ENCODE measurements at places on chromosomes 7 and 10.
A peak's percentile ranks its signal among the peaks of the same experiment; 100 is the strongest.

- peak; percentile 11 for DNase-seq
Measured at GRCh38 chr7:156640949-156641485, 443 bp downstream of the RNF32 start.

DNA sequence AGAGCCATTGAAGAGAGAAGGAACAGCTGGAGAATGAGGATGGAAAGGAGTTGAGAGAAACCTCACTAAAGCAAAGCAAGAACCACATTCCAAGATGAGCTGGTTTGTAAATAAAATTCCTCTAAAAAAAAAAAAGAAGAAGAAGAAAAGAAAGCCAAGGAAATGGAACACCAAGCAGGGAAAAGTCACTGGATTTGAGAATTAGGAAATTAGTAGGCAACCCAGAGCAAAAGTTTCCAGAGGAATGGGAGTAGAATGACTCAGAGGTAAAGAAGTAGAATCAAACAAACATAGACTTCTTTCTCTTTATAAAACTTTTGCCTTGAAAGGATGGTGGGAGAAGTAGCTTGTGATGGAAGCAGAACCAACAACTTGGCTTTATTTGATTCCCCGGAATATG, 3.9 kb downstream of the CH25H start:
- no peak for DNase-seq

GRCh38 chr10:76982671-76983070, 654.9 kb downstream of the KCNMA1 start:
- DNase-seq: no peak

- peak; percentile 38 for DNase-seq
Measured at GRCh38 chr7:2529161-2530070, 9.8 kb downstream of the LFNG start.

DNA sequence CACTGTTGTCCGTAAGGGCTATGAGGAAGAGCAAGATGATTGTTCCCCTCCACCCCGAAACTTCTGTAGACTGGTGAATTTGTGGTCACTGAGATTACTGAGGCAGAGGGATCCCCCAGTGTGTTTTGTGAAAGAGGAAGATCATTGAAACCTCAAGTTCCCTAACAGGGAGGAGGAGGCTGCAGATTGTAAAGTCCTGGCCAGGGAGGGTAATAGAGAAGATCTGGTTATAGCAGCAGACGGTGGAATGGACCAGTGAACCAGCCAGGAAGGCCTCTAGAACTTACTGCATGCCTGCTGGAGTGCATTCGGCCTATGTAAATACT, 31.1 kb downstream of the LMTK2 start:
- no peak for DNase-seq

GRCh38 chr10:18008986-18009385, 57.3 kb downstream of the SLC39A12 start:
- DNase-seq: no peak

GRCh38 chr10:68074031-68074774, 880 bp downstream of the HERC4 start:
- no peak for DNase-seq

DNA sequence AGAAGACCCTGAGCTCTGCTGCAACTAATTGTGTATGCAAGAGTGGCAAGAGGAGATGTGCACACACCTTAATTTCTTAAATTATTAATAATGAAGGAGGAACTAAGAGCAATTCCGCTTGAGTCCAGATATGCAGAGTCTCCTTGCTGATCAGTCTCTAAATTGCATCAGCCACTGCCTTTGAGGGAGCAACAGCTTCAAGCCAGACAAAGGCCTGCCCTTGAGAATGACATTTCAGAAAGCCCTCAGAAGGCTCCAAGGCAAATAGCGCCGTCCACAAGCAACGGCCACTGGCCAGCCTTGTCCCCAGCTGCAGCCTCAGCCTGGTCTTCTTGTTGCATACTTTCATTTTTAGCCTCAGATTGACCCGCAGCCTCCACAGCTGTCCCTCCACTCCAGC, 110.6 kb upstream of the RNF32 start:
- no peak for DNase-seq

GRCh38 chr10:88227342-88228018, 355.6 kb downstream of the RNLS start:
- DNase-seq: no peak

DNA sequence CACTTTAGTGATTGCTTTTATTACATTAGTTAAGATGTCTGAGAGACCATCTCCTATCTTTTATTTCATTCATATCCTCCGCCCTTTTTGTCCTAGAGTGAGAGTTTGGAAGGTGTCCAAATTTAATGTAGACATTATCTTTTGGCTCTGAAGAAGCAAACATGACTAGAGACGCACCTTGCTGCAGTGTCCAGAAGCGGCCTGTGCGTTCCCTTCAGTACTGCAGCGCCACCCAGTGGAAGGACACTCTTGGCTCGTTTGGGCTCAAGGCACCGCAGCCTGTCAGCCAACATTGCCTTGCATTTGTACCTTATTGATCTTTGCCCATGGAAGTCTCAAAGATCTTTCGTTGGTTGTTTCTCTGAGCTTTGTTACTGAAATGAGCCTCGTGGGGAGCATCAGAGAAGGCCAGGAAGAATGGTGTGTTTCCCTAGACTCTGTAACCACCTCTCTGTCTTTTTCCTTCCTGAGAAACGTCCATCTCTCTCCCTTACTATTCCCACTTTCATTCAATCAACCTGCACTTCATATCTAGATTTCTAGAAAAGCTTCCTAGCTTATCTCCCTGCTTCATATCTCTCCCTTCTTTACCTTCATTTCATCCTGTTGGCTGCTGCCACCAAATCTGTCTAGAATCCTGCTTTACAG, 10.4 kb upstream of the CLCN1 start:
- peak; percentile 4 for DNase-seq

GRCh38 chr10:2917926-2918325, 149.4 kb upstream of the PFKP start:
- DNase-seq: no peak

DNA sequence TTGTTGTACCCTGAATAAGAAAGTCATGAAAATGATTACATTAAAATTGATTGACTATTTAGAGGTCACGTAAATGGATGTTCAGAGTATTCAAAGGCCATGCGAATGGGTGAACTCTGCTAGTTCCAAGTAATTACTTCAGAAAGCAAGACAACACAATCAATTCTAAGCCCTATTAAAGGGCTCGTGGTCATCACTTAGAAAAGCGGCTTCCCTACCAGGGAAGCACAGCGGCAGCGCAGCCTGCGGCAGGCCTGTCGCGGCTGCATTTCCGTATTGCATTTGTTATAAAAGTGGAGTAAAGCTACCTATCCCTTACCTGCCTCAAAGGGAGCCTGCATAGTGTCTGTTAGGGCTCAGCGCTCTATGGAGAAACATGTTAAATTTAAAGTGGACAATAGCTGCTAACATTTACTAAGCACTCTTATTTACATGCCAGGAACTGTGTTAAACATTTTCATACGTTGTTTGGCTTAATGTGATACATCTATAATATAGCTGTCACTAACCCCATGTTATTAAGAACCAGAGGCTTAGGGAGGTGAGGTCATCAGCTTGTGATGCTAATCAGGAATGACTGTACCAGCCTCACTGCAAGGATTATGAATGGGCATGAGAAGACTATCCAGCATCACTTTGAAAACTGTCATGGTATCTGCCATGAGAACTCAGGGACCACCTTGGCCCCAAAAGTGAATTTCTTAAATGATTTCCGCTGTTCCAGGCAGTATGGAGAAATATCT, 187.5 kb downstream of the CELF2 start:
- DNase-seq: no peak

DNA sequence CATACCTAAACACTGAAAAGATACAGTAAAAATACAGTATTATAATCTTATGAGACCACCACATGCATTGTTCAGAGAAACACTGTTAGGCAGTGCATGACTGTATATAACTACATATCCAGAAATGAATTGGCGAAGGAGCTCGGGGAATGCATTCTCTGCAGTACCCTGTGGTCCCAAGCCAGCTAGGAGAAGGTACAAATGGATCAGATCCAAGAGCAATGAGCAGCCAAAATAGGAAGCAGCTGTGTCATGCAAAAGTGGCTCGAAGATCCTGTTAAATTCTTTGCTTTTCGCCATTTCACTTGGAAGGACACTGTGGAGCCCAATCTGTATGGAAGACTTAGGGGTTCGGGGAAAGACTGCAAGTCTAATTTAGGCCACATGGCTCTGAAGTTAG, 334.8 kb downstream of the TNS3 start:
- DNase-seq: no peak

GRCh38 chr10:73218431-73219191, 28.4 kb downstream of the DNAJC9 start:
- DNase-seq: no peak

GRCh38 chr10:76997631-76998030, 640.0 kb downstream of the KCNMA1 start:
- no peak for DNase-seq

DNA sequence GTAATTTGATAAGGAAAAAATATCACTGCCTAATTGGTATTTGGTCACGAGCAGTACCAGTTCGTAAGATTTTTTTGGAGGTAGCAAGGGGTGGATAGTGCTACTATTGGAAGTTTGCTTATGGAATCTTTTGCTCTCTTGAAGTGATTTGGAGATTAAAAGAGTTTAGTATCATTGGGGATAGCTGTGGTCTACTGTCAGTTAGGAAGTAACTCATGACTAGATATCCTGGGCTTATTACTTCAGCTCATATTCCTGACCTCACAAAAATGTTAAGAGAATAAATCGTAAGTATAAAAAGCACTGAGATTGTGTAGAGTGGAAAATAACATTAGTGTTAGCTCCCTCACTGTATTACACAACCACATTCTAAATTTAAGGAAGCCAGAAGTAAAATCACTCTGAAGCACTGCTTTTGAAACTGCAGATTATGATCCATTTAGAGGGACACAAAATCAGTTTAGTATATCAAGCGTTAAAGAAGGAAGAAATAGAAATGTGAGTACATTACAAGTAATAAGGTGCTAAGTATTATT, 22.6 kb downstream of the SGPL1 start:
- DNase-seq: no peak

- DNase-seq: no peak
Measured at GRCh38 chr7:95596198-95597063, at the start of gene PDK4. Gene PDK4 (minus strand): TSS chr7:95596516. CDS start chr7:95596293, 223 bp downstream.

DNA sequence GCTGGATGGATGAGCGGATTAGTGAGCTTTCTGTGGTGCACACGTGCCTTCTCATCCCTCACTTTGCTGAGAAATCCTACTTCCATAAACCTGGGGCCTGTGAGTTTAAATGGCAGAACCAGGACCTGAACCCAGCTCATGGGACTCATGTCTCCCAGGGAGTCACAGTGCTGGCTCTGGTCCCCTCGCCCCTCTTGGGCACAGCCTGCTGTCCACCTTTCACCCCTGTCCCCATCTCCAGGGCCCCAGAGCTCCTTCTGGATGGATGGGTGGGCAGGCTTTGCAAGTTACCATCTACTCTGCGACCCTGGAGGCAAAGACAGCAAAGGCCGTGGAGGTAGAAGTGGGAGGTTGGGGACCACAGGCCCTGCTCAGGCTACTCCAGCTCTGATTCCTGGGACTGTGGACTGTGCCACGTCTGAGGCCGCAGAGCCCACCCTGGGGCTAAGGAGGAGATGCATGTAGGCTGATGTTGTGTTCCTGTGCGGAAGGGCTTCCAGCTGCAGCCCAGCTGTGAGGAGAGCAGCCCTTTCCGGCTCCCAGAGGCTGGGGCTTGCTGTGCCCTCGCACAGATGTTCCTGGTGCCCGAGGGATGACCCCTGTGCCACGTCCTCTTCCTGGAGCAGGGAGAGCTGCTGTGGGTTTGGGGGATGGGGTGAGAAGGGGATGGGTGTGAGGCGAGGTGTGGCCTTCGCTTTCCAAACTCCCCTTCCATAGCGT, 40.3 kb downstream of the PRF1 start:
- DNase-seq: no peak

DNA sequence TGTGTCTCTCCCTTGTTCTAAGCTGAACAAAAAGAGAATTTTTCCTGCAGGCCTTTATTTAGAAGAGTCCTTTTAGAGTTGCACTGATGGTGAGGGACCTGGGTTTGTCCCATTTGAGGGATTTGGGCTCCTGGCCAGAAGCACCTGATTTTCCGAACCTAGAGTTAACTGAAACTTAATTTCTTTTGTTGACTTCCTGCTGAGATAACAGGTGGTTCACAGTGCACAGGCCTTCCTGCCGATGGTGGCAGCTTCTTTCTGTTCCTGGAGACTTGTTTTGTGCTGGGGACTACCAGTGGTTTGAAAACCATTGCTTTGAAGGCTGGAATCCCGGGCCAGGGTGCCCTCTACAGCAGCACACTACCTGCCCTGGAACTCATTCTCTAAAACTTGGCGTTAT, 99.2 kb downstream of the SUGCT start:
- no peak for DNase-seq

- no peak for DNase-seq
Measured at GRCh38 chr7:107201795-107202450, 33.1 kb downstream of the HBP1 start.

All from activated naive CD4-positive, alpha-beta T cell (primary cell).